ENCODE measurements at places on chromosomes 4 and X. TPM values are rescaled to one million over a fixed set of nuclear protein-coding genes. Genes with fewer than 3 reads are reported as not detected.
A peak's percentile ranks its signal among the peaks of the same experiment; 100 is the strongest.

DNA sequence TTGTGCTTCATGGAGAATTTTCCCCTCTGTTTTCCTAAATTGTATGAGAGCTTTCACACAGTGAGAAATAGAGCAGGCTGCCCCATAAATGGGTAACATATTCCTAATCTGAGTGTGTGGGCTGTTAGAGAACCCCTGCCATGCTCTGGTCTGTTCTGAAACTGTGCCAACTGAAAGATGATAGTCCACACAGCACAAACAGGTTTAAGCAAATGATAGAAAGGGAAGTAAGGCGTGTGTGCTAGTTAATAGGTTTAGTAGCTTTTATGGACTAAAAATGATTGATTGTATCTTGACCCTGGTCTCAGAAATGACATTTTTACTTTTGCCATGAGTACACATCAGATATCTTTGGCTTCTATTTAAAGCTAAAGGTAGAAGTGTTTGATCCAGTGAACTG lies 106.2 kb downstream of the PRRG1 start:
- DNase-seq: no peak

DNA sequence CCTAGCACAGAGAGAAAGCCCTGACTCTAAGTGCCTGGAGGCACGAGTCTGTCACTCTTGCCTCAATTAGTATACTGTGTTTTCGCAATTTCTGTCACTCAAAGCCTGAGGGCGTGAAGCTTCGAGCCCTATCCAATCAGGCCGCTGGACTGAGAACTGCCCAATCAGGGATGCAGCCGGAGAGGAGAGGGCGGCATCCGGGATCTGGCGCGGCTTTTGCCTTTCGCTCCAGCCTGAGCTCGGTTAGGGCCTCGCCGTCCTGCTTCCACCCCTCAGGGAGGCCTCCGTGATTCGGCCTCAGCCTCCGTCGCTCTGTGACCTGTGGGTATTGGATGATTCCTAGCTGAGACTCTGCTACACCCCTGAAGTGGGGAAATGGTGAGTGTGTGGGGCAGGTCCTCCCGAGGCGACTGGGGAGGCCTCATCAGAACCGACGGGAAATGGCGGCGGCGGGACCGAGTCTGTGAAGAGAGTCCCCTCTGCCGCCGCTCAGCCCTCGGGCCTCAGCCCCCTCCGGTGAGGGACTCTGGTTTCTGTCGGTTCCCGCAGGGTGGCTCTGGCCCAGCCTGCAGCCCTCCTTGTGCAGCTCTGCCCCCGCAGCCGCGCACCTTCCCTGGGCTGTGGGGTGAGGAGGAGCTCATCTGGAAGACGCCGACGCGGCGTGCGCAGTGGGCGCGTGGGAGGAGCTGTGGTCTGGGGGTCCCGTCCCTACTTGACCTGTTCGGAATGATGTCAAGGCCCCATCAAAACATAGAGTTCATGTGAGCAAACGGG lies 48.5 kb downstream of the ZNF141 start:
- no peak for DNase-seq

DNA sequence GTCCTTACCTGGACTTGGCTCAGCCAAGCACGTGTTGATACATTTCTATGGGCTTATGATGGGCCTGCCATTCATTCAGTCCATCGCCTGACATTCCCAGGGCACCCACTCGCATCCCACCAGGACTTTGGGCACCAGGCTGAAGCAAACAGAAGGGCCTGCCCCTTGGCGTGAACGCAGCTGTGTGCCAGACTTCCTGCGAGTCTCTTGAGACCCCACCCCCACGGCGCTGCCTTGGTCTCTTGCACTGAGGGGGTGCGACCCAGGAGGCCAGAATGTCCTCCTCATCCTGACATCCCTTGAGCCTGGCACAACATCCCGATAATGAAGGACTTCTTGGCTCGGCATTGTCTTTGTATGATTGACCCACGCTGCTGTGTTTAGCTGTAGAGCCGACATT lies 1.5 kb upstream of the PSAPL1 start:
- no peak for DNase-seq

- no peak for DNase-seq
Measured at GRCh38 chr4:100938698-100939097, 408.6 kb downstream of the PPP3CA start.

- no peak for DNase-seq
Measured at GRCh38 chr4:39855909-39856512, 121.7 kb downstream of the PDS5A start.

DNA sequence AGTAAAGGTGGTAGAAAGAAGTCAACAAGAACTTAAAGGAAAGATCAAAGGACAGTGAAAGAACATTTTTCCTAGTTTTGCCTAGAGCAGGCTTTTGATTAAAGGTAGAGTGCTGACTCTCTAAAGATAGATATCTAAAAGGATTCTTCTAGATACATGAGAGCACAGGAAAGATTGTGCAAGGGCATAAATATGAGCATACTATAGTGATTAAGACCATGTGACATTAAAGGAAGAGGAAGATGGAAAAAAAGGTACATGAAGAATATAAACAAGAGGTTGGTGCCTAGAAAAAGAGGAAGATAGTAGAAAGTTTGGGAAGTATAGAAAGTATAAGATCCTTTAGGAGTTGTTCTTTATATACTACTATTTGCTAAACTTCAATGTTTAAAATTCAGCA lies 26.1 kb upstream of the TET2 start:
- no peak for DNase-seq

DNA sequence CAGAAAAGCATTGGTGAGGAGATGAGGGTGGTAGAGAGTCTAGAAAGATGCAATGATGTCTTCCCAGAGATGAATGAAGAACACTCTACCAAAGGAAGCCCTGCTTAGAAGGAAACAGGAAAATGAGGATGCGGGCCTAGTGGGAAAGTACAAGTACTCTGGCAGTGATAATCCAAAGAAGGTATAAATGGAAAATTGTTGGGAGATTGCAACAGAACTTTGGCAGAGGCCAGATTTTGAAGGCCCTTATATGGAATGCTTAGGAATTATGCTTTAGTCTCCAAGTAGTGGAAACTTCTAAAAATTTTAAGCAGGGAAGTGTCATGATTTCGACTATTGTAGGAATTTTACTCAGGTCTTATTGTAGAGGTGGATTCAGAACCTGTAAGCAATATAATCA lies 11.0 kb downstream of the ARSJ start:
- no peak for DNase-seq

DNA sequence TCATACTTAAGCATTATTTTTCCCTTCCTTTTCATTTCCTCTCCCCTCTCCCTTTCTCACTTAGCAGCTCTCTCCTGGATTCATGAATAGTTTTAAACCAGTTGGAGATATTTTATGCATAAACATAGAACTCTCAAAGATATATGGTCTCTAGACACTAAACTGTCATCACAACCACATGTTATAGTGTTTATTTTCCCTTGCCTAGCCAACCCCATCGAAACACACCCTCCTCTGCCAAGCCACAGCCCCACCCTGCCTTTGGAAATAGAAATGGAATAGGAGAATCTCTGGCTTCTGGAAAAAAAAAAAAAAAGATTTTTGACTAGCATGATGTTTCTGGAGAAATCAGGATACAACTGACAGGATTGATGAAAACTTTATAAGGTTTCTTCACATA lies 64.8 kb upstream of the RBPJ start:
- DNase-seq: no peak

AMTN gene
- polyA plus RNA-seq: not detected

CENPI gene
- polyA plus RNA-seq: 0.18 TPM

- no peak for DNase-seq
Measured at GRCh38 chrX:15761564-15762191, 23.6 kb downstream of the CA5B start.

GRCh38 chr4:41541687-41542094 lies 3.7 kb downstream of the LIMCH1 start:
- DNase-seq: peak; percentile 60

DNA sequence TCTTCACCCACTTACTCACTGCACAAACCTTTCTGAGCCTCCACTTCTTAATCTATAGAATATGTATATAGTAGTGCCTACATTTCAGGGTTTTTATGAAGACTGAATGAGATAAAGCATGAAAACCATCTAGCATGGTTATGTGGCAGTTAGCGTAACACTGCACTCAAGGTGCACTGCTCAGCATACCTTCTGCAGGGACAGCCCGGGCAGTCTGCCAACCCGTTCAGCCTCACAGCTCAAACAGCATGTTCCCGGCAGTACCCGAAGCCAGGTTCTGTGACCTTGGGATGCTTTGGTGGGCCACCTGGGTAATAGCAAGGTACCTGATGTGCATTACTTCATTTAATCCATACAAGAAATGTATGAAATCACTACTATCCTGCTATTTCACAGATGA lies 81.4 kb downstream of the DOCK11 start:
- DNase-seq: peak; percentile 78

GRCh38 chrX:72624194-72624593 lies 51.6 kb upstream of the HDAC8 start:
- DNase-seq: no peak

DNA sequence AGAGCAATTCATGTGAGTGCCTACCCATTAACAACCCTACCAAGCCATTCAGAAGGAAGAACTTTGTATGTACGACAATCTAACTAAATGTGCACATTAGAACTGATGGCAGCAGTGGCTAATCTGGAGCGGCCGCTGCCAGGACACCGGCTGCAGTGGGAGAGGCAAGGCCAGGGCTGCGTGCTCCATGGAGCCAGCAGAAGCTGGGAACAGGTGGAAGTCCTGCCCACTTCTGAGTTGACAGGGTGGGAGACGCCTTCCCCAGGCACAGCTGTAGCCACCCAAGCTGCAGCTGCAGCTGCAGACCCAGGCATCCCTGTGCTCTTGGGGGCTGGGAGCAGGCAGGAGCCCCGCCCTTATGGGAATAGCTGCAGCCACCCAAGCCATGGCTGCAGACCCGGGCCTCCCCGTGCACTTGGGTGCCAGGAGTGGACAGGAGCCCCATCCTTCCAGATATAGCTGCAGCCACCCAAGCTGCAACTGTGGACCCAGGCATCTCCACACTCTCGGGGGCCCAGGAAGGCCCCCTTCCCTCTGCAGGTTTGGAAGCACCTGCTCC lies 79.1 kb upstream of the DDX60 start:
- peak; percentile 44 for DNase-seq

DNA sequence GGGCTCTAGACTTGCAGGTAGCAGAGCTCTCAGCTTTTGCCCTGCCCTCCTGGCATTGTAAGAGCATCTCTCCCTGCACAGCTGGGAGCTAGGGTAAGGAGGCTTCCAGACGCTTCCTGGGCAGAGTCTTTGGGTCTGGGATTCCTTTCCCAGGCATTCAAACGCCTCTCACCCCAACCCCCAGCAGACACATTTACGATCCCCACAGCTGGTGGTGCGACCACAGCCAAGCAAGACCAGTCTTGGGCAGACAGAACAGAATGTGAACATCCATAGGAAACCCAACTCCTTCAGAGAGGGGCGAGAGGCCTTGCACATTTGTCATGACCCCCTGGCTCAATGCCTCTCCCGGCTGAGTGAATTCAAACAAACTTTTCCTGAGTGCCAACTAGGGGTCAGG lies 38.1 kb upstream of the CD99L2 start:
- no peak for DNase-seq

DNA sequence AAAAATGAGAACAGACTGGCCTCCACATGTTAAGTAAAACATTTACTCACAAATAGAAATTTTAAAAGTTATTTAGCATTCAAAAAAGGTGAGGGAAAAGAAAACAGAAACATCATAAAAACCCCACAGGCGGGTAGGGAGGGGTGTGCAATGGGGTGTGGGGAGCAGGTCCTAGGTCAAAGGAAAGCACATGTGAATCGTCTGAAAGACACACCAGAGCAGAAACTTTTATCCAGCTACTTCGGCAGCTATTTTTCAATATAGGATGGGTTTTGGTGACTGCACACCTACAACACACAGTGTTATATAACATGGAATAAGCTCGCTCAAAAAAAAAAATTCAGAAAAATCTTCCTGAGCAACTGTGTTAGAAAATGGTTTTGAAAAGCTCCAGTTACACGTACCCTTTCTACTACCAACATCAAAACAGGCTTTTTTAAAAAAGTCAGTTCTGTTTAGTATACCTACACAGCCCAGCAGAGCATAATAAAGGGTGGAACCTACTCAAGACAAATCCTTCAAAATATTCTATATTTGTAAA lies 1.6 kb downstream of the OTUD4 start:
- no peak for DNase-seq

DNA sequence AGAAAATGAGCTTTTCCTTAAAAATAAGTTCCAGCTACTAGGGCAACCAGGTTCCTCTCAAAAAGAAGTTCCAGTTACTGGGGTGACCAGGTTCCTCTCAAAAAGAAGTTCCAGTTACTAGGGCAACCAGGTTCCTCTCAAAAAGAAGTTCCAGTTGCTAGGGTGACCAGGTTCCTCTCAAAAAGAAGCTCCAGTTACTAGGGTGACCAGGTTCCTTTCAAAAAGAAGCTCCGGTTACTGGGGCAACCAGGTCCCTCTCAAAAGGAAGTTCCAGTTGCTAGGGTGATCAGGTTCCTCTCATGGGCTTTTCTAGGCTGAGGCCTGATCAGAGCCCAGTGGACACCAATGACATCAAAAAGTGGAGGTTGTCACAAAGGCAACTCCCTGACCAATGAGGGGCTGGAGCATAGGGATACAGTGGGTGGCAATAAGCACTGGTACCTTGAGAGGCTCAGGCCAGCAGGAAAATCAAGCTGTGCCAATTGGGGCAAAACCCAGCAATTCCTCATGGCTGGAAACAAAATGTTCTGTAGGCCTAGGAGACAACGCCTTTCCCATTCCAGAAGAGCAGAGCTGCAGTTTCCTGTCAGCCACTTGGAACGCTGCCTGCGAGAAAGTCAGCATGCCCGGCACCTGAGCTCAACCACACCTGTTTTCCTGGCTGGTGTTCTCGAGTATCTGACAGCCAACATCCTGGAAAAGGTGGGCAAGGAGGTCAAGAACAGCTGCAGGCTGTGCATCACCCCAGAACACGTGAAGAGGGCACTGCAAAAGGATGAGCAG lies 12.3 kb upstream of the SYTL5 start:
- no peak for DNase-seq

- DNase-seq: no peak
Measured at GRCh38 chrX:136380010-136380769, 79.4 kb downstream of the ADGRG4 start.

DNA sequence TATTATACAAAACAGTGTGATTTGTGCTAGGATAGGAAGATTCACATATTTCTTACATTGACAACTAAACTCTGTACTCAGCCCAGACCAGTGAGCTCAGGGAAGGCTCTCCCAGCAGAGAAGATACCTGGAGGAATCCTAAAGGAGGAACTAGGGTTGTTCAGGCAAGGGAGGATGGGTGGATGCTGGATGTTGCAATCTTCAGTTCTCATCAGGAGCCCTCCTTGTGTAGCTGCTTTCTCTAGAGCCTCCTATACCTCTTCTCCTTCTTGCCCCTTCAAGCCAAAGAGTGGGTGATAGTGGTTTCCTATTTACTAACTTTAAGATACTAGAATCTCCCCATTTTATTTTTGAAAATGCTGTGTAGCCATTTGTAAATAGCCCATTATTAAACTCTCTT lies 117.3 kb downstream of the NKX6-1 start:
- DNase-seq: no peak

DNA sequence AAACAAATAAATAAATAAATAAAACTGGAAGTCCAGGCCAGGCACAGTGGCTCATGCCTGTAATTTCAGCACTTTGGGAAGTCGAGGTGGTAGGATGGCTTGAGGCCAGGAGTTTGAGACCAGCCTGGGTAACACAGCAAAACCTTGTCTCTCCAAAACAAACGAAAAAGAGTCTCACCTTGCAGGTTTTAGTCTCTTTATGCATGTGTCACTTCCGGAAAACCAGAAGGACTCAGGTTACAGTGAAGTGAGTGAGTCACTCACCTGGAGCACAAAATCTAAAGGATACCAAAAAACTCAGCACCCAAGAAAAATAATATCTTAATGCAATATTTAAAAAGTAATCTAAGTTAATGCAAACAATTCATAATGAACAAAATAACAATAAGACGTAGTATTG lies 20.1 kb upstream of the SLC34A2 start:
- DNase-seq: no peak

GRCh38 chrX:100277231-100277630 lies 132.8 kb downstream of the PCDH19 start:
- no peak for DNase-seq

GRCh38 chr4:43990551-43990950 lies 458.1 kb downstream of the KCTD8 start:
- no peak for DNase-seq
